ENCODE measurements at places on chromosomes 16 and 17.

GRCh38 chr17:15648386-15648785, 28.9 kb upstream of the FBXW10B start:
- DNase-seq: peak; percentile 8

GRCh38 chr17:2396568-2397246, 4.2 kb downstream of the MNT start:
- peak; percentile 95 for DNase-seq

DNA sequence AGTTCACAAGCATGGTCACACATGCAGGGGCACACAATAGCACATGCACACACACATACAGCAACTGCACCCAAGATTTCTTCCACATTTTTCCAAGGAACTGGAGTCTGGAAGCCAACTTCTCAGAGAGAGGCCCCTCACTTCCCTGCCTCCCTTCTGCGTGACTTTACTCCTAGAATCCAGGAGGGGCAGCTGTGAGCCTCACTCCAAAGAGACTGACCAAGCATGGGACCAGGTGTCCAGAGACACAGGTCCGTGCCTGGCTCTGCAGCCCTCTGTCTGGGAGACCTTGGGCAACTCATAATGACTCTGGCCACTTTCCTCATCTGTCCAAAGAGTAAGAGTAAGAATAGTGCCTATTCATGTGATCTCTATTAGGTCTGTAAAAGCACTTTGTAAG, 104.7 kb upstream of the TMEM132E start:
- DNase-seq: no peak

DNA sequence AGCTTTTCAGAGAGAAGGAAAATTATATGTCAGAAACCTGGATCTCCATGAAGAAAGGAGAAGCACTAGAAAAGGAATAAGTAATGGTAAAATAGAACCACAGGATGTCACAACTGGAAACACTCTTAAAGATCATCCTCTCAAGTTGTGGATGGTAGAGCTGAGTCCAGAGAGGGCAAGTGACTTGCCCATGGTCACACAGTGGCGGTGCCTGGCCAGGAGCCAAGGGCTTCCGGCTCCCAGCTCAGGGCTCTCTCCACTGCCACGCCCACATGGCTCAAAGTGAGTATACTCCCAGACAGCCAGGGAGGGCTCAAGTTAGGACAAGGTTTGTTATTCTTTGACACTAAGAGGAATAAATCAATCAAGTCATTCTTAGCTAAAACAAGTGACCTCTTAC, 159.8 kb downstream of the COPRS start:
- peak; percentile 19 for DNase-seq

DNA sequence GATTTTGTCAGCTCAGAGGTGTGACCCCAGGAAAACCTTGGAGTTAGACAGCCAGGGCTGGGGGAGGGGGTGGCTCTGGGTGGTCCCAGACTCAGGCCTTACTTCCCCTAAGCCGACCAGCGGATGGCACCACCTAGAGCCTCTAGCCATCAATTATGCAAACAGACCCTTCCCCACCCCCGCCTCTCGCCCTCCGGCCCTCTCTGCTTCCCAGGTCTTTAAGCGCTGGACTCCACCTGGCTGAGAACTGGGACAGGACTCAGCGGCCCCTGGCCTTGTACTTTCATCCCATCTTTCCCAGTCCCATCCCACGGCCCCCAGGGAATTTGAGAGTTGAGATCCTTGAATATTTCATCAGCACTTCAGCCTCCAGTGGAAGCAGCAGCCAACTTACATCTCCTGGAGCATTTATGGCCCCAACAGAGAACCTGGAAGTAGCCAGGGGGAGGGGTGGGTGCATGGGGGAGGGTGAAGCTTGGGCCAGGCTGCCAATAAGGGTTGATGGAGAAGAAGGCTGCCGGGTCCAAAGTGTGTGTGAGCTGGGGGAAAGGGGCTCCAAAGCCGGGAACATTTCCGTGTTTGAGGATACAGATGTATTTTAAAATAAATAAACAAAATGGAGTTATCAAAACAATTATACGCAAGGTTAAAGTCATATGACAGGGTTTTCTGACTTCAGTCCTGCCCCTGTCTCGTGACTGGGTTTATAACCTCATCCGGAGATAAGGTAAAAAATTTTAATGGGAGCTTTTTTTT, 7.5 kb upstream of the JUP start:
- DNase-seq: no peak

DNA sequence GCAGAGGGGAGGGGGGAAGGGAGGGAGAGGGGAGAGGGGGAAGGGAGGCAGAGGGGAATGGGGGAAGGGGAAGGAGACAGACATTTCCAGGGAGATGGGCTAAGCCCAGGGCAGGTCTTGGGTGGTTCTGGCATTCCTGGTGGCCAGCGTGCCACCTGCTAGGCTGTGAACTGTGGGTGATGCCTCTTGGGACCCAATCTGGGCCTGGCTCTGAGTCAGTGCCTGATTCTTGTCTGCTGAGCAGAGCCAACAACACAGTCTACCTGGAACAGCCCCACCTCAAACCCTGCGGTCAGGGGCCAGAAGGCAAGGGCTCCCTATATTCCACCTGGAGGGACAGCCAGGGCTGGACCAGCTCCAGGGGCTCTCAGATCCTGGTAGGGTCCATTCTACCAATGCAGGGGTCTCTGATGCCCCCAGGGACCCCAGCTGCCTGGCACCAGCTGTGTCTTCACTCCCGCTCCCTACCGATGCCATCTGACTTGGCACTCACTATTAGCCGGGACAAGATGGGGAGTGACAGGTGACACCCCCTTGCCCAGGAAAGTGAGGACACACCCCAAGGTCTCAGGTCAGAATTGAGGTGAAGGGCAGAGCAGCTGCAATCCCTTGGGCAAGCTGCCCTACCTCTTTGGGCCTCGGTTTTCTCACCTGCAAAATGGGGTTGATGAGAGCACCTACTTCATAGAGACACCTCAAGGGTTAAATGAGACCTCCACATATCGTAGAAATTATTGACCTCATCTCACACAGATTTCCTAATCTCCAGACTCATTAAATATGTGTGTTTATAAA, 87.2 kb downstream of the LITAF start:
- DNase-seq: no peak

DNA sequence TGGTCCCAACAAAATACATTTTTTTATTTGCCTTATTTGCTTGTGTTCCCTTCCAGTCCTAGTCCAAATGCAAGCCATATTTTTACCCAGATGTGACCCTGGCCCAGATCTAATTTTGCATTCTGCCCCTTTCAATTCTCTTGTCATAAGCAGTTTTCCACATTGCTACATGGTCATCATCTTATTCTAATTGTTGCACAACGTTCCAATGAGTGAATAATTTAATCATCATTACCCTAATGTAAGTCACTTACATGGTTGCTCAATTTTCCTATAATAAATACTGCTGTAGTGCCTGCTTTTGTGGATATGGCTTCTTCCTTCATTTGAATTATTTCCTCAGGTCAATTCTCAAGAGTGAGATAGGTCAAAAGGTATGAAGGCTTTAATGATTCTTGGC, 12.8 kb downstream of the RSAD1 start:
- no peak for DNase-seq

DNA sequence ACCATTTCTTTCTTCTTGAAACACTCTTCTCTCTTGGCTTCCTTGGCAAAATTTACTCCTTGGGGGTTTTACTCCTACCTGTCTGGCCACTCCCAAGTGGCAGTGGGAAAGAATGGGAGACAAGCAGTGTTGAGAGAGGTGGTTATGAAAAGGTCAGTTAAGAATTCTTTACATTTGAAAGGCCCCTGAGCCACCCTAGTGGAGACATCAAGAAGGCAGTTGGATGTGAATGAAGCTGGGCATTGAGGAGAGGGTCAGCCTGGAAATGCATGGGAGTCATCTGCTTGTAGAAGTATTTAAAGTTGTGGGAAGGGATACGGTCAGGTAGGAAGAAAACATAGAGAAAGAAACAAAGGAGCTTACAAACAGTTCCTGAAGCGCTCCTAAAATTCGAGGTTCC, 42.3 kb upstream of the CCNF start:
- DNase-seq: no peak

DNA sequence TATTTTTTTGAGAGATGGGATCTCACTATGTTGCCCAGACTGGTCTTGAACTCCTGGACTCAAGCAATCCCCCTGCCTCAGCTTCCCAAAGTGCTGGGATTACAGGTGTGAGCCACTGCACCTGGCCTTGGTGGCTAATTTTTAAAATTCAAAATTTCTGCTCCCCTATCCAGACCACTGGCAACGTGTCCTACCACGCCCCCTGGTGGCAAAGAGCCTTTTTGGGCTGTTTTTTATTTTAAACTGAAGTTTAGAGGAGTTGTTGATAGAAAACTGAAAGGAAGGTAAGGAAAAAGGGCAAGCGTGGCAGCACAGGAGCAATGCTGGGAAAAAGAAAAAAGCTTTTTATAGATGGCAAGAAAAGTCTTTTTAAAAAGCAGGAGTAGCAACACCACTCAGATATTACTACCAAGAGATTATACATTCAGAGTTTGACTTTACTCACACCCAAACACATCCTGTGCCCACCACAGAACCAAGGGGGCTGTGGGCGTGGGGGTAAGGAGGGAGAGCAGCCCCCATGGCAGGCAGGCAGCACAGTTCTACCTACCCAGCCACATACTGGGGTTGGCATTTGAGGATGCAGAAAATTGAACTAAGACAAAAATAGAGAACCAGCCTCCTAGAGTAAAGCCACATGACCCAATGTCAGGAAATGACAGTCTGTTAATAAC, 4.2 kb upstream of the MXRA7 start:
- peak; percentile 80 for DNase-seq

DNA sequence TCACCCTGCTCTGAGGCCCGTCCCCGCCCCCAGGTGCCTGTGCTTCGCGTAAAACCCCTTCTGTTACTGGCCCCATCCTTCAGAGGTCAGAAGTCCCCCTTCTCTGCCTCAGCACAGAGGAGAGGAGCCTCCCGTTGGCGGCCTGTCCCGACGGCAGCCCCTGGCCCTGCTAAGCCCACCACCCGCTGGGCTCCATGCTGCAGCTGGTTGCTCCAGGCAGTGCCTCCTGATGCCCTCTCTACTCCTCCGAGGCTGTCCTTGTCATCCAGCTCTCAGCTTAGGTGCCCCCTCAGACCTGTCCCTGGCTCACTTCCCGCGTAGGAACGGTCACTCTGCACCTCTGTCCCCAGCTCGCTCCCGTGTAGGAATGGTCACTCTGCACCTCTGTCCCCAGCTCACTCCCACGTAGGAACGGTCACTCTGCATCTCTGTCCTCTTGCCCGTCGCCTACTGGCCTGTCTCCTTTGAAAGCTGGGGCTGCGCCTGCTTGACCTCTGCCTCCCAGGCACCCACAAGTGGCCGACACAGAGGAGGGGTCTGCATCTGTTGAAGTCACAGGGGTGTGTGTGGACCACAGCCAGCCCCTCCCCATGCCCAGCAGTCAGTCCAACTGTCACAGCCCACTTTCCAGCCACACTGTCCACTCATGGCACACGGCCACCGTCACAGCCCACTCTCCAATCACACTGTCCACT, 31.7 kb upstream of the ZC3H18 start:
- DNase-seq: no peak

DNA sequence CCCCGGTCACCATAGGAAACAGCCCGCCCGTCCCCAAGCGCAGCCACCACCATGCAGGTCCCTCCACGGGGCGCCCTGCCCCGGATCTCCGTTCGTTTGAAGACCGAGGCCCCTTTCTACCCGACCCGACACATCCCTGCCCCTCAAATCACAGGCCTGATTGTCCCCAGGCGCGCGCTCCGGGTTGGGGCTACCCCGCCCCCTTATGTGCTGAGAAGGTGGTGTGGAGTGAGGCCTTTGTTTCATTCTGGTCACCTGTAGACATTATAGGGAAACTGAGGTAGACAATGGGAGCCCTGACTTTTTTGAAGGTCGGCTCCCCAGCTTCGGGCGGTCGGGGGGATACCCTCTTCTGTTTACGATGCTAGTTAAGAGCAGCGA, 763 bp upstream of the ACTG1 start:
- DNase-seq: peak; percentile 16

DNA sequence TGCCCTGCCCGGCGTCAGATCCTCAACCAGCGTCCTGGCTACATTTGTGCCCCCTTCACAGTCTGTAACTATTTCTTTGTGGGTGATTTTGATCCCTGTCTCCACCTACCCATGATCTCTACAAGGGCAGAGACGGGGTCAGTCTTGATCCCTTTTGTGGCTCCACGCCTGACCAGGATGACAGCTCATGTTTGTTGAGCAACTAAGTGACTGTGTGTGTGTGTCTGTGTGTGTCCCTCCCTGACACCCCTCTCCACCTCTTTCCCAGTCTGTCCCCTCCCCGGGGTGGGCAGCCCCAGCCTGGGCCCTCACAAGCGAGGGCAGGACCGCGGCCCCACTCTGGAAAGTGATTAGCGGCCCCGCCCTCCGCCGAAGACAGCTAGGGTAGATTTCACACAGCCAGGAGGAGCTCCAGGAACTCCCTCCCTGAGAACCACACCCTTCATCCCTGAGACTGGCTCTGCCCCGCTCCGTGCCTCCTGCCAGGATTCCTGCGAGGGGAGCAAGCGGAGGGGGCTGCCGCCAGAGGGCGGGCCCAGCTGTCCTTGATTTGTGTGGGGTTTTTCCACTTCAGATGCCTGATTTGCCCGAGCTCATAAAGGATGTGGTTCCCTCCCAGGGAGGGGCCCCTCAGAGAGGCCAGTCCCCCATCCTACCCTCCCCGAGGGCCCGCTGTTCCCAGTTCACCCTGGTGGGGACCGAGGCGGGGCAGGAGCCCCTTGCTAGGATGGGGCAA, 5.3 kb upstream of the HS3ST6 start:
- DNase-seq: peak; percentile 25

DNA sequence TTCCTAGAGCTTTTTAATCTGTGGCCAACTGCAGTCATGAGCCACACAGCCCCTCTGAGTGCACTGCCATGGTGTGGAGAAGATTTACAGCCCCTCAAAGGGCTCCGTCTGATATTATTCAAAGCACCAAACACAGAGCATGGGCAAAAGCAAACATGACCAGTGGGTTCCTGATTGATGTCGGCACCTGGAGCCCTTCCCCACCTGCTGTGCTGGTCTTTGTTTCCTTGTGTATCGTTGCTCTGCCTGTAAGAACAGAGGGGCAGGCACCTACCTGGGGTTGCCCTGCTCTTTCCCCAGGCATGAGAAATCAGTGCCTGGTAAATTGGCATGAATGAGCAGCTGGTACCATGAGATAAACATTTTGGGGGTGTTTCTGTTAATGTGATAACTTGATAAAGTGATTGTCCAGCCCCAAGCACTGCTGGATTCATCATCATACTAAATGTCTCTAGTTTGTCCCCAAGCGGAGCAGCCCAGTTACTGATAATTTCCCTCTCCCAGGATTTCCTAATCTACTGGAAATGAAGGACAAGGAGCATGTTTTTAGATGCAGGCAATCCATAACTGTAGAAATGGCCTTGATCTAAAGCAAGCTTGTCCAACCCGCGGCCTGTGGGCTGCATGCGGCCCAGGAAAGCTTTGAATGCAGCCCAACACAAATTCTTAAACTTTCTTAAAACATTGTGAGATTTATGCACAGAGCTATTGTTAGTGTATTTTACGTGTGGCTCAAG, 5.0 kb upstream of the SPIRE2 start:
- DNase-seq: no peak

DNA sequence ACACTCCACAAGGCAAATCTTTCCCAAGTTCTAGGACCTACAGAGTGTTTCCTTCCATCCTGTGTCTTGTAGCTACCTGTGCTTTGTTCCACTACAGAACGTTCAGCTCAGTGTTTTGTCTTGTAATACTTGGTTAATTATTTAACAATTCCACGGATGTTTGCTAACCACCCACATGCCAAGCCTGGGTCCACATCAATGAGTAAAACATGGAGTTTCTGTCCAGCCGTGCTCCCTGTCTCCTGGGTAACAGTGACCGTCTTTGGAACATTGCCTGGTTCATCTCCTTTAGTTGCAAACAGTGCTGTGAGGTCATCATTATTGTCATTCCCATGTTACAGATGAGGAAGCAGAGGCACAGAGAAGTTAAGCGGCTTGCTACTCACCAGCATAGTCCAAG, 41.3 kb downstream of the IRF8 start:
- no peak for DNase-seq
